ENCODE measurements at places on chromosomes 3 and 15.

DNA sequence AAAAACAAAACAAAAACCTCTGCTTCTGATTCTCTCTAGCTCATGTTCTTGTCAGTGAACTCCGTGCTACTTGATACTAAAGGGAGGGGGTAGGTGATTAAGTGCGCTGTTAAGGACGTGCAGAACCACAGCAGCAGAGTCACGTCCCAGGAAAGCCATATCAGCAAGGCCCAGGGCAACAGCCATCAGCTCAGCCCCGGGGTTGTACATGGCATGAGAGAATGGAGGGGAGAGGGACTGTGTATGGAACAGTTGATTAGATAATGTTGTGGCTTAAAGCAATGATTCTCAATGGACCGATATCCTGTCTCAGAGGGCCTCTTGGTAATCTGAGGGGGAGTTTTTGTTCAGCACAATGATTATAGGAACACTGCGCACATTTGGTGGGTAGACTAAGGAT lies 27.6 kb downstream of the C2CD4A start:
- DNase-seq = no peak

DNA sequence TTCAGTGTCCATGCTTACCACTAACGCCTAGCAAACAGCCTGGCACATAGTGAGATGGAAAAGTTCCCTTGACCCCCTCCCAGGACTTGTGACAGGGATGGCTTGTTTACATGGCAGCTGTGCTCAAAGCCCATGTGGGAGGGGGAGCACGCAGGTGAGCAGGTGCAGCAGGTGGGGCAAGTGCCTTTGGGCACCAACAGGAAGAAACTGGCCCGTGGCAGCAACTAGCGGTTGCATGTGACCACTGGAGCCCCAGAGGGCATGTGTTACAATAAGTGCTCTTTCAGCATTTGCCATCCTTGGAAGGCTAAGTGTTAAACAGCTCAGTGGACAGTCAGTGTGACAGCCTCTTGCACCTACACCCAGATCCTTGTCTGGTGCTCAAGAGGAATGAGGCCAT lies 734.6 kb downstream of the TUSC7 start:
- no peak for DNase-seq

- DNase-seq = peak; percentile 44
These were observed 8.9 kb upstream of the MAP3K13 start for GRCh38 chr3:185353823-185354614.

DNA sequence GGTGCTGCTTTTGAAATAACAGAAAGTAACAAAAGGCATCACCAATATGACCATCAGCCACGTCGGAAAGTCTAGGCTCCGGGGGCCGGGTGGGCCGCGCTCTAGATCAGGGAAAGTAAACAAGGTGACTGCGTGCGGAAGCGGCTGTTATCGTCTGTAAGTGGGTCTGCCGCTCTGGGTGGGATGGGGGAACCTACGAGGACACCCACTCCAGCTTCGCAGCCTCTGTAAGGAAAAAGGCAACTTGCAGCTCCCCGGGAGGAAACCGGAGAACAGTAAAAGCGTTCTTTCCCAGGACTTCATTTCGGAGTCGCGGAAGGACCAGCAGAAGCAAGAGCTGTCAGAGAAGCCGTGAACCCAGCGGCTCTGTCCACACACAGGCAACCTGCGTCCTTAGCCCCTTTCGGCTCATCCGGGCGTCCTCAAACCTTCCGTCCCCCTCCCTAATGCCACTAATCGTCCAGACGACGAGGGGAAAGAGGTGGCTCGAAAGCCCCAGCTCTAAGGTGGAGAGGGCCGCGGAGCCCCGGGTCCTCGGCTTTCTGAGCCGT lies 461 bp downstream of the XRN1 start:
- peak; percentile 22 for DNase-seq

GRCh38 chr3:166360720-166361119 lies 523.5 kb upstream of the BCHE start:
- DNase-seq = no peak

GRCh38 chr15:83283138-83283812 lies 1.2 kb downstream of the BNC1 start:
- DNase-seq = peak; percentile 30

DNA sequence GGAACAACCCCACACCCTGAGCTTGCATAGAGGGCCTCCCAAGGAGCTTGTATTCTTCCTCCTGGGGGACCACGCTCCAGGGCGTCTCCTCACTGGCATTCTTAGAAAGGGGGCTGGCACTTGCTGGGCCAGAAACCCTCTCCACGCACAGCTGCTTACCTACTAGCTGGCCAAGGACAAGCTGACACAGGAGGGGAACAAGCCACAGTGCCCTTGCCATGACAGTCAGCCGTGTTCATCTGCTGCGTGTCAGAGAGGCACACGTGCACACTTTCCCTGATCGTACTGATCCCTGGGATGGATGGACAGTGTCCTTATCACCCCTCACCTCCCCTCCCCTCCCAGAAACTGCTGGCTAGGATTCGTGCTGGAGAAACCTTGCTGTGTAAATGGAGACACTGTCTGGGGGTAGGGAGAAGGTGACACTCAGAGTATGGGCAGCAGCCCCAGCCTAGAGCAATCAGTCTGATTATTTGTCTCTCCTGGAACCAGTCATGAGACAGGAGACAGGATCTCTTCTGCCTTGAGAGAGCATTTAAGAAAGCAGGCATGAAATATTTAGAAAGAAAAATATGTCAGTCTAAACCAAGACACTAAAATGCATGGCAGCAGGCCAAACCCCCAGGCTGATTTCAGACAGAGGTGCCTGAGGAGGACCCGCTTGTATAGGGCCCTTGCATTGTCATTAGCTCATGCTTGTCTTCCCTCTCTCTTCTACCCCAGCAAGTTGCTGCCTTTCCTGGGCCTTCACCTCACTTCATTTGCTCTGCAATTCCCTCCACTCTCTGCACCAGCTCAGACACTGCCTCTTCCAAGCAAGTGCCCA lies 311.8 kb upstream of the TRIM42 start:
- DNase-seq = no peak

Data from left ventricle myocardium inferior (tissue), 1 donor.